ENCODE measurements at places on chromosomes 4 and X.

GRCh38 chrX:123918106-123918721 is 43.3 kb upstream of the STAG2 start:
- no peak for DNase-seq

- DNase-seq = peak; percentile 5
These were observed 238.1 kb downstream of the ARAP2 start for GRCh38 chr4:36006226-36006625.

DNA sequence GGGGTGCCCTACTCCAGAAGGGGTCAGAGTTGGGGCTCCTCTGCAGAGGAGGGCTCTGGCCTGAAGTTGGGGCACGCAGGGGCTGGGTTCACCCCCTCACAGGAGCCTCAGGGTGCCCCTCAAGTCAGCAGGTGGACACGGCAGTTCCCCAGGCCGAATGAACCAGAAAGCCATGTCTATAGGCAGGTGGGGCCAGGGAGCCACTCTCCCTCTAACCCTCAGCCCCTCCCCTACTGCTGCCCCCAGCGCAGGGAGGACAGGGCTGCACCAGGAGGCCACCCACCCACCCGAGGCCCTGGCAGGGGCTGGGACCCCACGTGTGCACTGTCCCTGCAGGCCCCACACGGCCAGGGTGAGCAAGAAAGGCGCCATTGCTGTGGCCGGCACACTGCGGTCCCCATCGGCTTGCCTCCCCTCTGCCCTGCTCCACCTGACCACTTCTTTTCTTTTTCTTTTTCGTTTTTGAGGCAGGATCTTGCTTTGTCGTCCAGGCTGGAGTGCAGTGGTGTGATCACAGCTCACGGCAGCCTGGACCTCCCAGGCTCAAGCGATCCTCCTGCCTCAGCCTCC is 83.8 kb downstream of the FAM53A start:
- DNase-seq = no peak

DNA sequence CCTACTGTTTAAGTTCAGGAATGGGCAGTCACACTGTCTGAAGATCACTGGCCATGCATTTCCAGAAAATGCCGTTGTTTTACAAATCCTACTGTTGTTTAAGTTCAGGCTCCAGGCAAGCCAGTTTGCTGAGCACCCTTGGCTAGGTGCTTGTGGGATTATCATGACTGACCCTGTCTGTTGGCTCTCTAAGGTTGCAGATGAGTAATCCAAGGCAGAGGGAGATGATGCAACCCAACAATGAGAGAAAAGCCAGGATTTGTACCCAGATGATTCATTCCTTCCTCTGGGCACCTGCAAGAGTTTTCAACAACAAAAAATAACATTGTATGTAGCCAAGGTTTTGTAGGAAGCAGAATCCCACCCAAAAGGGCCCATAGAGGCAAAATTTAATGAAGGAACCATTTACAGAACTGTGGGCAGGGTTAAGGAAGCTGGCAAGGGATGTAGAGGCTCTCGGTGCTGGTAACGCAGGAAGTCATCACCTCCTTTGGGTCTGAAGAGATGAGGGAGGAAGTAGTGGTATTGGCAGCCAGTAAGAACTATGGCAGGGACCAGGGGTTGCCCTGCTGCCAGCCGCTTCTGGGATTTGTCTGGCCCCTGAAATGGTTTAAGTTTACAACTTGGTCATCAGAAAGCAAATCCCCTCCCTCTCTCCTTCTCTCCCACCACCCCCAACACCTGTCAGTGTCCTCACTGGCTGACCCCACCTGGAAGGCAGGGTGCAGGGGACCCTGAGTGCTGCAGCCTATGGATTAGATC is 54.8 kb downstream of the MSX1 start:
- DNase-seq = no peak

DNA sequence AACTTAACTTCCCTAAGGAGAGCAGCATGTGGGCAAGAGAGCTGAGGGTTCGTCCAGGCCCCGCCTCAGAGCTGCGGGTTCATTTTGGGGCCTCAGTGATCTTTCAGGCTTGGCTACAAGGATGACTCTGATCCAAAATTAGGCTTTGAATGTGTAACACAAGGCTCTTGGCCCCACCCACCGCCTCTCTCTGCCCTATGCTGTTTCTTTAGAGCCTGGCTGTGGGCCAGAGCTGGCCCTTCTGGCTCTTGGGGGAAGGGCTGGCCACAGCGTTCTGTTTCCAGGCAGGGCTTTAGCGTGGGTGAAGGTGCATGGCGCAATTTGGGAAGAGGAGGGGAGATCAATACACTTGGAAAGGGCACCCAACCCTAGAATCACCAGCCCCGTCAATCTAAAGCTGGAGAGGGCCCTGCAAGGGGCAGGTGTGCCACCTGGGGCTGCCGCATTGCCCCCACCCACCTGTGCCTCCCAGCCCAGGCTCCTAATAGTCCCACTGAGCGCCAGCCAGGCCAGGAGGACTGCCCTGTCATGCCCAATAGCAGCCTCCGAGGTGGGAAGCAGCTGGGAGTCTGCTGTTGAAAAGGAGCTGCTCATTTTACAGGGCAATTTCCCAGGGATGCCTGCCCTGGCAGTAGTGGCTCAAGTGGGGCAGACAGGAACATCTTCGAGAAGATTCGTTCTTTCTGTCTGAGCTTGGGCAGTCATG is 84.5 kb upstream of the MAML3 start:
- DNase-seq = peak; percentile 33

GRCh38 chrX:136046295-136047015 is 61.2 kb downstream of the SLC9A6 start:
- peak; percentile 4 for DNase-seq

DNA sequence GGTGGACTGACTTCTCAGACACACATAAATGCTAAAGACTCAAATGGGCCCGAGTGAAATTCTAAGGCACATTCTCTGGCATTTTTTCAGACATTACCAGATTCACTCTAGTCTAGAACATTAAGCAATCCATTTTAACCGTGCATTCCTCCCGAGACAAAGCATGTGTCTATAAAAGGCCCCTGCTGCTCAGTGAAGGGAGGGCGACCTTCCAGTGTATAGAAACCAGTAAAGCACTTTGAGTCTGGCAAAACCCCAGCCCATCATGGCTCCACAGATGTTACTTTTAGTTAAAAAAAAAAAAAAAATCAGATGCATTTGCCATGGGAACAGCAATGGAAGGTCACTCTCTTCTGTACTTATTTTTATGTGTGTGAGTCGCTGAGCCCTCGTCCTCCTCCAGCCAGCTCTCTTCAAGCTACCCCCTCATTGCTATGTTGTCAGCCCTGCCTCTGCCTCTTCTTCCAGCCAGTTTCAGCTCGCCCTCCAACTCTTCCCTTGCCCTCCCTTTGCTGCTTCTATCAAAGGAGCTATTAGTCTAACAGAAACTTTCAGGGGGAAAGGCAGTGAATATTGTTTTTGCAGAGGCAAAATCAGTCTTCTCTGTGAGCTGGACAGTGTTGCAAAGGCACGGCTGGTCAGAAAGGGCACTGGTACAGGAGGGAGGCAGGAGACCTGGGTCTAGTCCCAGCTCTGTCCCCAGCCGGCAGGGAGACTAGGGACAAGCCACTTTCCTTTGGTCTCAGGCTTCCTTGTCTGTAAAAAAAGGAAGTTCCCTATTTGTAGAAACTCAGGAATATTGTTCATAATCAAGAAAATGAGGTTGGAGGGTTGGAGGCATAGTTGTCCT is 644.2 kb downstream of the ZNF674 start:
- DNase-seq = peak; percentile 73

GRCh38 chr4:141637565-141637964 is 1.2 kb downstream of the IL15 start:
- no peak for DNase-seq

DNA sequence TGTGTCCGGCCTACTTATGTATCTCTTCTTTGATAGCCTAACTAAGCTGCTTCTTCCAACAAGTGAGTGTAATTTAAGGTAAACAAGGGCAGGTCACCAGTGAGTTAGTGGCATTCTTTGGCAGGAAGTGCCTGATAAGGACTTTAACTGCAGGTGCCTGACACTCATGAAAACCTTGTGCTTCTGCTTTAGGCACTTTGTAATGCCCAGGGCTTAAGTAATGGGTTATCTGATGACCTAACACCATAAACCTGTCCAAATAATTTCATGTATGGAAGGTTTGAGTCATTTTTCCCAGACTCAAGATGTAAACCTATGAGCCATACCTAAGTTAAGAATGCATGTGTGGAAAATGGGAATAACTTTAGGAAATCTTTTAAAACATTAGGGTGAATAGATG is 43.0 kb downstream of the BCOR start:
- DNase-seq = no peak

GRCh38 chr4:84379917-84380641 is 119.0 kb downstream of the NKX6-1 start:
- no peak for DNase-seq

- DNase-seq = peak; percentile 16
These were observed 126.0 kb downstream of the PPP3CA start for GRCh38 chr4:101221294-101221693.

DNA sequence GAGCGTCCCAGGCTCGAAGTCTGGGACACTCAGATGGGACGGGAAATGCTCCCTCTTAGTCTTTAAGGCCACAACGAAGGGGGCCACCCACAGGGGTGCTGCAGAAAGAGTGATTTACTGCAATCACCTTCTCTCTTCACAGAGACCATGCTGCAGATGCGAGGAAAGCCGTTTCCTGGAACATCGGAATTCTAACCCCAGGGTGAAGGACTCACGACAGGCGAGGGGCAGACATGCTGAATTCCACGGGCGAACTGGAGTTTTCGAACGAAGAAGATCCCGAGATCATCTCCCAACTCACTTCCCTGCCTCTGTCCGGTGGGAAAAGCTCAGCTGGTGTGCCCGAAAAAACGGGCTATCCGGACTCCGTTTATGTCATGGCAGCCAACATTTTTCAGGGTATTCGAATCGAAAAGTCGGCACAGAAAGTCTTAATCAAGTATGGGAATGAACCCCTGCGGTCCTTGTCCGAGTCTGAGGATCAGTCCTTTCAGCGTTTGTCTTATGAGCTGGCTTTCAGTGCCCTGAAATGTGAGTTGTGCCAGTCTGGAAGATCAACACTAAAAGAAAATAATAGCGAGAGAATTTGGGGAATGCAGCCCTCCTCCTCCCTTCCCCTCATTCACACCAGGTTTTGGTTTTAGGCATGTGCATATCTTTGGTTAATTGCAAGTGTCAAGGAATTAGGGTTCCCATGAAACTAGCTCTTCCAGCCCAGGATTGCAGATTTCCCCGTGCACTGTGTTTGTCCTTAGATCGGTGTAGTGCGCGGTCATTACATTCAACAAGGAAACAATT is 905 bp downstream of the NSUN7 start:
- DNase-seq = no peak

DNA sequence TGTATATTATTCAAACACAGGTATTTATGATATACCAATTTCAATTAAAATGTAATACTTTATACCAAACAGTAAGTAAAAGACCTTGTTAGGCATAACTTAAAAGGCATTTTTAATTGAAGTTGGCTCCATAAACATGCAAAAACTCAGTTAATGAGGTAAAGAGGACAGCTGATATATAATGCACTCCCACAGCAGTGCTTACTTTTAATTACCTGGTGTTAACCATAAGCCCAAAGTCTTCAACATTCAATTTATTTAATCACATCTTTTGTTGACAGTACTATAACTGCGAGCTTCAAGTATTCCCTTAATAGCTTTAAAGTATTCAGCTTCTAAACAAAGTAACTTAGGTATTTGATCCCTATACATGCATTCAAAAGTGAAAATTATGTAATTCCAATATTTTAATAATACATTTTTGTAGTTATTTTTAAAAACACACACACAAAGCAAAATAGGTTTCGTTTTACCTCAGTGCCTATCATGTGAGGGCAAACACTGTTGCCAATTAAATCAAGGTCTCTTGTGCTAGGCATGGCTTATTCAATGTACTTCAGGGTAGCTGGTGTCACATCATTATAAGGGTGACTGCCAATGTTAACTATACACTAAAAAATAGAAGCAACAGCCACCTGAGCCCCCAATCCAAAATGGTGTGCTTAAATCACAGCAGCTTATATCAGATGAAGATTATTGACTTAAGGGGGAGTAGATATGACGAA is 197.1 kb downstream of the LRBA start:
- DNase-seq = no peak

DNA sequence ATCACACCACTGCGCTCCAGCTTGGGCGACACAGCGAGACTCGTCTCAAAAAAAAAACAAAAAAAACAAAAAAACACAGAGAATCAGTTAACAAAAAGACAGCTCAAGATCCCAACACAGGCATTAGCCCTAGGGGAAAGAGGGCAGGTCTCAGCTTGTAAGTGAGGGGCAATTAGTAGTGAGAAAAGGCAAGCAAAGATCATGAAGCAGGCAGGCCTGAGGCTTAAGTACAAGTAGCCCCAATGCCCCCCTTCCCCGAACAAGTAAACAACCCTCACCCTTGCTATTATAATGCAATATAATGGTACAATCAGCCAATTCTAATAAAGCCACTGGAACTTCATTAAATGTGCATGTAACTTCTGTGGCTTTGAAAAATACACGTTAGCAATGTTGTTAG is 17.0 kb downstream of the ADGRA3 start:
- no peak for DNase-seq

GRCh38 chr4:3369781-3370674 is 71.7 kb upstream of the HGFAC start:
- DNase-seq = peak; percentile 70

GRCh38 chr4:78753091-78753490 is 23.1 kb upstream of the BMP2K start:
- DNase-seq = no peak

- DNase-seq = no peak
These were observed 532.3 kb upstream of the SMIM31 start for GRCh38 chr4:164221631-164222030.

- no peak for DNase-seq
These were observed 310.8 kb downstream of the PACRGL start for GRCh38 chr4:21011106-21011505.

- peak; percentile 73 for DNase-seq
These were observed 1.9 kb downstream of the KLHL15 start for GRCh38 chrX:24024819-24025740.

GRCh38 chrX:109626637-109627036 is 1.7 kb upstream of the KCNE5 start:
- no peak for DNase-seq

- no peak for DNase-seq
These were observed 15.3 kb downstream of the SLC34A2 start for GRCh38 chr4:25670991-25671390.

GRCh38 chr4:119626420-119626819 is 2.2 kb downstream of the PDE5A start:
- no peak for DNase-seq

- no peak for DNase-seq
These were observed 240.0 kb downstream of the GPC3 start for GRCh38 chrX:133745349-133745748.

DNA sequence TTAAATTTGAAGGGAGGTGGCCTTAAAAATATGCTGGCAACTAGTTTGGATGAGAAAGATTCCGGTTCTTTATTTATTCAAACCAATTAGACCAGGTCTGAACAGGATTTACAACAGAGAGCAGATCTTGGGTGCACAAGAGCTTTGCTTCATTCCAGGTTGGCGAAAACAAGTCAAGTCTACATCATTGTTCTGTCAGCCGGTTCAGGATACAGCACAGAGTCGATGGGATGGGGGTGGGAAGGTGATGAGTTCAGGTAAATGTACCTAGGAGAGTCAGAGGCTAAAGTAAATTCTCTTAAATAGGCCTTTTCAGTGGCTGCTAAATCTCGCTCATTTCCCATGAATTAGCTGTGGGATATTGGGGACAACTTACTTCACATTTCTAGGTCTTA is 882 bp upstream of the STIM2 start:
- DNase-seq = no peak

GRCh38 chrX:109347632-109348031 is 134.3 kb downstream of the GUCY2F start:
- DNase-seq = peak; percentile 31

All from astrocyte of the cerebellum (primary cell).